ENCODE measurements at places on chromosomes 2 and 18.

DNA sequence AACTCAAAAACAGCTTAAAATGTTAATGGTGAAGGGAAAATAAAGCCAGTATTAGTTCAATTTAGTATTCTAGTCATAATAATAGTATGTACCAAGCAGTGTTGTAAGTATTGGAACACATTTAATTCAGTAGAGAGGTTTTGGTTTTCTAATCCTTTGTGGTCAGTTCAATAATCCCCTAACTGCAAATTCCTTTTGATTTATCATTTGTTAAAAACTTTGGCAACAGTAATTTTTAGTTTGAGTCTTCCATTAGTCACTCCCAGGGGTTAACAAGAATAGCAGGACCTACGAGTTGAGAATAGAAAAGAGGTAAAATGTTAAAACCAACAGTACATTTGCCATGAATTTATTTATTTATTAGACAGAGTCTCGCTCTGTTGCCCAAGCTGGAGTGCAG, 10.7 kb downstream of the MRPL44 start:
- DNase-seq: no peak

GRCh38 chr18:51617167-51617566, 419.7 kb upstream of the MEX3C start:
- DNase-seq: no peak

- peak; percentile 79 for DNase-seq
Measured at GRCh38 chr2:191321861-191322662, 76.9 kb downstream of the MYO1B start.

- DNase-seq: no peak
Measured at GRCh38 chr2:154978244-154978643, 279.7 kb downstream of the KCNJ3 start.

GRCh38 chr2:138503087-138503442, 1.5 kb downstream of the SPOPL start:
- DNase-seq: no peak

DNA sequence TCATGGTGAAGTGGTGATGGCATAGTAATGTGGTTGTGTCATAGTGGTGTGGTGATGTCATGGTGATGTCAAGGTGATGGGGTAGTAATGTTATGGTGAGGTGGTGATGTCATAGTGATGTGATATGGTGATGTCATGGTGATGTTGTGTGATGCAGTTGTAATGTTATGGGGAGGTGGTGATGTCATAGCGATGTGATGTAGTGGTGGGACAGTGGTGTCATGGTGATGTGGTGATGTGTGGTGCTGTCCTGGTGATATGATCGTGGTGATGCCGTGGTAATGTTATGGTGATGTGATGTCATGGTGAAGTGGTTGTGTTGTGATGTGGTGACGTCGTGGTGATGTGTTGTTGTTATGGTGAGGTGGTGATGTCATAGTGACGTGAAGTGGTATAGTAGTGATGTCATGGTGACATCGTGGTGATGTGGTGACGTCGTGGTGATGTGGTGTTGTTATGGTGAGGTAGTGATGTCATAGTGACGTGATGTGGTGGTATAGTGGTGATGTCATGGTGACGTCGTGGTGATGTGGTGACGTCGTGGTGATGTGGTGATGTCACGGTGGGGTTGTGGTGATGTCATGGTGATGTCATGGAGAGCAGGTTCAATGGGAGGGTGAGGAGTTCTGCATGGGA, 242.7 kb upstream of the MYT1L start:
- no peak for DNase-seq

DNA sequence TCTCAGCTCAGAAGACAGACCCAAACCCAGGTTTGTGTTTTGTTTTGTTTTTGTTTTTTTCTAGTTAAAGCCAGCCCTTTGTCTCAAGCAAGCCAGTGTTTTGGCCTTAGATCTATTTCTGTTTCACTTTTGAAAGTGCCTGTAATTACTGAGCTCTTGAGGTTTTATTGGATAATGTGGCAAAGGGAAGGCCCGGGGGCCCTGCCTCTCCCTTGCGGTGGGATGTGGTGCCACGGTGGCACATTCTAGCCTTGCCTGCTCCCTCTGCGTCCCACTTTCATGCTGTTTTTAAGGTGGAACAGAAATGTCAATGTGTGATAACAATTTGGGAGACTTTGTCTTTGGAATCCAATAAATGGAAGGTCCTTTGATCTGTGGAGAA, 2.5 kb downstream of the HPCAL1 start:
- DNase-seq: no peak

DNA sequence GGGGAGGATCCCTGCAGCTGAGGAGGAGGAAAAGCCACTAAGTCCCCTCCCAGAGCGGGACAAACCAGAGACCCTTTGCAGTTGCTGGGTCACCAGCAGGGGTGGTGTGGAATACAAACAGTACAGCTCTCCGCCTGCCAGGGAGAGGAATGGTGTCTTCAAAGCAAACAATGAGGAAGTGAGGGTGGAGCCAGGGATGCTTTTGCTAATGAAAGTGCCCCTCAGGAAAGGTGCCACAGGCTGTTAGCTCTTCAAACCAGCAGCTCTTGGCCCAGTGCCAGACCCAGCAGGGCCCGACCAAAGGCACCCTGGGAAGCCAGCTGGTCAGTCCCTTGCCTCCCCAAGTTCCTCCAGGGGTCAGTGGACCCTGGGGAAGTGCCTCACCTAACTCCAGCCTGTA, 102.8 kb downstream of the HIBCH start:
- DNase-seq: no peak

DNA sequence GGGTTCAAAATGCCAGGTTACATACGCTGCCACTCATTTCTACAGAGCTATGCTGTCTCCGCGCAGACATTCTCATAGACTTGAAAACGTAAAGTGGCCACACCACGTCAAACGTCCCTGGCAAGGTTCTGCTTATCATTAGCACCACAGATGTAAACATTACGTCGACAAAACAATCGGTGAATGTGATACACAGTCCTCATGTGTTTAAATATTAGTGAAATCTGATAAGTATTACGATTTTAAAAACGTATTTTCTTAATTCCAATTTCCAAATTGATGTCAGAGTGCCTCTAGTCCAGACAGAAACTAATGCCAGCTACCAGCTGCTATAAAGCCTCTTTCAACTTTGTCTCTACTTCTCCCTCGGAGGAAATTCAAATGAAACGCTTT, 1.2 kb downstream of the STK17B start:
- no peak for DNase-seq

DNA sequence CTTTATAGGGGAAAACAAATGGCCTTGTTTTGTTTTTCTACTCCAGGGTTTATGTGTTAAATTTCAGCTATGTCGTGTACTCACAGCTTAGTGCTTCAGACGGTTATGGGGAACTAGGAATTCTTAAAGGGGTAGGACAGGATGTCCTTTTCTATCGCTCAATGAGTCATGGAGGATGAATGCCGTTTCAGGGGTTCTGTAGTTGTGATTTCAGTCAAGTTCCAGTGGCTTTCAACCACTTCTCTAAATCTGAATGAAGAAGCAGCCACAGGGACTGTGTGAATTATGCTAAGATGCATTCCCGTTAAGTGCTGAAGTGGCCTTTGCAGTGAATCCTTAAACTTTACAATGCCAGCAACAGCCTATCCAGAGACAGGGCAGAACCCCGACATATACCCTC, 1231.7 kb upstream of the ZEB2 start:
- DNase-seq: peak; percentile 58

DNA sequence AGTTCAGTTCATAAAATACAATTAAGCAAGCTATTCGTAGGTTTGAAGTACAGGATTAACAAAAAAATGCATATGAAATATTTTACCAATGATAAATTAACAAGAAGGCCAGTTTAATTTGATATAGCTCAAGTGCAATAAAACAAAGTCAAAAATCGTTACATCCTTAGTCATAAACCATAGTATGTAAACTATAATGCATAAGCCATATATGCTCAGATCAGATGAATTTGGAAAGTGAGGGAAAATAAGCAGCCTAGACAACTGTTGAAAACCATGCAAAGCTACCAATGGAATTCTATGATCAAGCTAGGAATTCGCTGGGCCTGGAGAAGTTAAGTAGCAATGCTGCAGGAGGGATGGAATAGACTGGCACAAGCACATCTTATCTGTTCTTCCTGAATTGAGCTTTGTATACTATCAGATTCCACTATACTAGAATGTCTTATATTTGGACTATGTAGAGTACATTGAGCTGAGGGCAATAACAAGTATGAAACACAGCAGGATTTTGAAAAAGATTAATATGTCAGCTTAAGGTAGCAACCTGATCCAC, 682.0 kb downstream of the IRS1 start:
- no peak for DNase-seq

- no peak for DNase-seq
Measured at GRCh38 chr2:2566396-2567323, 235.6 kb upstream of the MYT1L start.

DNA sequence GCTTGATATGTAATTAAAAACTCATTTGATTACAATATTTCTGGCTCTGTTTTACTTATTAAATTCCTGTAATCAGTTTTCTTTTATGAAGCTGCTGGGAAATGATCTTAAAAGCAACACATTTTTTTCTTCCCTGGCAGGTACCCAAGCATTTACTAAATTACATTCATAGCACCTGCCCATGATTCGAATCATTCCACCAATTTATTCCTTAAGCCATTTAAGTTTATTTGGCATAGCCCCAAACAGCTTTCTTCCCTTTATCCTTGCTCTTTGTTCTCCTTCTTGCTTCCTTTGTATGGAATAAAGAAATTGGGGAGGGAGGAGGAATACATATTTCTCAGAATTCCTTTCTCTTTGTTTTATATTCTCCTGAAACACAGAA, 241.3 kb downstream of the AGPS start:
- DNase-seq: no peak

DNA sequence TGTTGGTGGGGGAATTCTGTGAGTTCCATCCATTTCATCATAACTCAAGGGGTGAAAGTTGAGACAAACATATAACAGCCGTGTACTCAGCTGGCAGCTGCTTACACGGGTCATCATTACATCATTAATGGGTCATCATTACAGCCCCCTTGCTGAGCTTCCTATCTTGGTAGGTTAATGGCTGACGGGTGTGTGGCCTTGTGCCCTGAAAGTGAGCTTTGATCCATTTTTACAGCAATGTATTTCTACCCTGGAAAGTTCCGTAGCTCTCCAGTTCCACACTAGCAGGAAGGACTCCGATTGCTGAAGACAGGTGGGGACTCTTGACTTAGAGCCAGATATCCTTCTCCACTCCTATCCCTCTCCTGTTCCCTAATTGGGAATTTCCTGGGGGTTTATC, 105.2 kb upstream of the DLX2 start:
- DNase-seq: no peak

DNA sequence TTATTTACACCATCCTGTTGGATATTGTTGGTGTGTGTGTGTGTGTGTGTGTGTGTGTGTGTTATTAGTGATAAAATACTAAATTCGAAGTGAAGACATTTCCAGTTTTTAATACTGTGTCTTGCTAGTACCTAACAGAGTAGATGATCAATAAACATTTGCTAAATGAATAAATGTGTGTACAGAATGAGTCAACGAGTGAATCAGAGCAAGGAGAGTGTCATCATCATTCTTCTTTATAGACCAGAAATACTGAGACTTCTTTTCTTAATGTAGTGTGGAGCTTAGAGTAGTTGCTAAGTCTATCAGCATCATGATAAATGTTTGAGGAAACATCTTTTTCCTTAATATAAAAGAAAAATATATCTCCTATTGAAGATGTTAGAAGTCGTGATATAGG, 169.7 kb upstream of the SATB2 start:
- DNase-seq: no peak

DNA sequence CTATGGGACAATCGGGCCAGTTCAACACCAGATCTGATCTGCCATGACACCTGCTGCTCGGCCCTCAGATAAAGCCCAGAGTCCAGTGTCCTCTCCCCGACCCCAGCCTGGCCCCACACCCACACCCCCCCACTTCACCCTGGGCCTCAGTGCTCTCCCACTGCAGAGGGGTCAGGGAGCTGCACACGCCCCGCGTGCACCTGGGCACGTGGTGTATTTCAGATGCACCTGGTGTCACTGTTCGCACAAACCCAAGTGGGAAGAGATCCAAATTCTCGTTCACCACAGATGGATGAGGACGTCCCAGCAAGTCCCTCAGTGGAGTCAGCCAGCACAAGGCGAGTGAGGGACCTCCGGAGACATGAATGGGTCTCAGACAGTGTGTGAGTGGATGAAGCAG, 161.3 kb downstream of the RTP5 start:
- DNase-seq: no peak

Measured in non-pigmented ciliary epithelial cell (primary cell).